ENCODE measurements at places on chromosomes 1 and 21.

- no peaks in the 10 kb centered on the region for H3K4me1 ChIP-seq
- no peak overlapping the region for H3K27ac ChIP-seq
- H3K27me3 ChIP-seq: no peaks in the 10 kb centered on the region
- H3K36me3 ChIP-seq: no peaks in the 10 kb centered on the region
- no peak for DNase-seq
- H3K4me3 ChIP-seq: no peak overlapping the region
Measured at GRCh38 chr1:230385158-230385450, 41.0 kb downstream of the PGBD5 start.

DNA sequence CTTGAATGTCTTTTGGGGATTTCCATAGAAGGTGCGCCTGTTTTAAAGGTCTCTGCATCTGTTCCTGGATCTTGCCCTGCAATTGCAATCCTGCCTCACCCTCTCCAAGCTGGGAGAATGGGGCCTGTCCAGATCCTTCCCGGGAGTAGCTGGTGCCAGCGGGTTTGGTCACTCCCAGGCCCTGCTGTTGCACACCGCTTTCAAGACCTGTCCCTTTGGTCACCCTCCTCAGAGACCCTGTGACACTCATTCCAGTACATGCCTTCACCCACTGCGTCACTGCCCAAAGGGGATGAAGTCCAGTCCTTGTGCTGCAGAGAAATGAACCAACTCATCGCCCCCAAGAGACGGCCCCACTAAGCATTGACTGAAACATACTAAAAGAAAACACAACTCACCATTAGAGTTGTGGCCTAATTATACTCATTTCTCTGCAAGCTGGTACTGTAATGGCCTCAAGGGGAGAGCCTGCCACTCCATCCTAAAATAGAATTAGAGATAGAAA, 1.9 kb upstream of the IRF2BP2 start:
- H3K4me1 ChIP-seq: peaks cover 76% of the 10 kb centered on the region
- no peak overlapping the region for H3K4me3 ChIP-seq
- peaks cover 24% of the 10 kb centered on the region for H3K36me3 ChIP-seq
- no peak for DNase-seq
- H3K27ac ChIP-seq: peak overlapping the region; percentile 95
- H3K27me3 ChIP-seq: no peaks in the 10 kb centered on the region

DNA sequence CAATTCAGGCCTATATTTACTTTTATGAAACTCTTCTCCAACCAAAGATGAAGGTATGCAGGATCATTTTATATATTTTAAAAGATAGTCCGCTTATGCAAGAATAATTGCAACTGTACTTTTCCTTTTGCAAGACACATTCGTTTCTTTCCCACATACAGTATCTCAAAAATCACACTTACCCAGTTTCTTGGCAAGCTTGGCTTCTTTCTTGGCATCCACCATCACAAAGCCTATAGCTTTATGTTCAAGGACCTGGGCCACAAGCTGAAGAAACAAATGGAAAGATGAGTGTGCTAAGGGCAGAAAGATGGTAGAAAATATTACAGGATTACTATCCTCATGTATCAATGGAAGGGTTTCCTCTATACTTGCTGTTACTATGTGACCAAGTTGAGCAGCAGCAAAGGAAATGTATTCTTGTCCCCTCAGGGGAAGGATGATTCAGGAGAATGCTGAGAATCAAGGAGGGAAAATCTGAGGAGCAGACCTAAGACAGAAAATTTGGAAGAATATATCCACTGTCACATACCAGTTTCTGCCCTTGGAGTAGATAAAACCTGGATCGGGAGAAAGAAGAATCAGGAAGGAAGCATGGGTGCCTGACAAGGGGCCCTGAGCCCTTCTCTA, 23.8 kb downstream of the CASQ2 start:
- DNase-seq: no peak
- peaks cover 9% of the 10 kb centered on the region for H3K4me1 ChIP-seq
- no peaks in the 10 kb centered on the region for H3K27me3 ChIP-seq
- H3K27ac ChIP-seq: no peak overlapping the region
- no peak overlapping the region for H3K4me3 ChIP-seq
- no peaks in the 10 kb centered on the region for H3K36me3 ChIP-seq

DNA sequence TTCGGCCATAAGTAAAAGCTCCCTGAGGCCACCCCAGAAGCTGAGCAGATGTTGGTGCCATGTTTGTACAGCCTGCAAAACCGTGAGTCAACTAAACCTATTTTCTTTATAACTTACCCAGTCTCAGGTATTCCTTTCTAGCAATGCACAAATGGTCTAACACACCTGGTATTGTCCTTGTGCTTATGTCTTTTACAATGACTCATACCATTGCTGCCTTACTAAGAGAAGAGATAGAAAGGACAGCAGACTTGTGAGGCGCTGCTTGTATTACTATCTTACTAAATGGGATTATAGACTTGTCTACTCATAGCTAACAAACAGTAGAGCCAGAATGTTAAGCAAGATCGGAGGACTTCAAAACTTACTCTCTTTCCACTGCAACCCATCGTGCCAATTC, 18.5 kb upstream of the CYYR1 start:
- no peaks in the 10 kb centered on the region for H3K36me3 ChIP-seq
- no peak for DNase-seq
- no peak overlapping the region for H3K4me3 ChIP-seq
- no peaks in the 10 kb centered on the region for H3K27me3 ChIP-seq
- H3K27ac ChIP-seq: no peak overlapping the region

DNA sequence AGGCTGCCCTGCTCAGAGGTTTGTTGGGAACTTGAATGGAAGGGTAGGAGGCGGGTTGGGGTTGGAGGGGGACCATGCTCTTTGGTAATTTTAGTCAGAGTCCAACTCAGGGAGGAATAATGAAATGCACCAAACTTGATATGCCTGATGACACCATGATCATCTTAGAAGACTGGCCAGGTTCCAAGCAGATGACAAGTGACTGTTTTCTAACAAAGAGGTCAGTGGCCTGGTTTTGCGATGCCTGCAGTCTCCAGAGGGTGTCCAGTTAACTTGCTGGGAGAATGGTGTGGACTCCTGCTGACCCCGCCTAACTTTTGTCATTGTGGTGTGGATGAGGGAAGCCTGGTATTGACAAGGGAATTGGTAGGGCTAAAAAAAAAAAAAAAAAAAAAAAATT, 12.4 kb downstream of the VANGL1 start:
- peaks cover 27% of the 10 kb centered on the region for H3K36me3 ChIP-seq
- no peak overlapping the region for H3K4me3 ChIP-seq
- DNase-seq: no peak
- H3K27ac ChIP-seq: no peak overlapping the region
- H3K27me3 ChIP-seq: no peaks in the 10 kb centered on the region

DNA sequence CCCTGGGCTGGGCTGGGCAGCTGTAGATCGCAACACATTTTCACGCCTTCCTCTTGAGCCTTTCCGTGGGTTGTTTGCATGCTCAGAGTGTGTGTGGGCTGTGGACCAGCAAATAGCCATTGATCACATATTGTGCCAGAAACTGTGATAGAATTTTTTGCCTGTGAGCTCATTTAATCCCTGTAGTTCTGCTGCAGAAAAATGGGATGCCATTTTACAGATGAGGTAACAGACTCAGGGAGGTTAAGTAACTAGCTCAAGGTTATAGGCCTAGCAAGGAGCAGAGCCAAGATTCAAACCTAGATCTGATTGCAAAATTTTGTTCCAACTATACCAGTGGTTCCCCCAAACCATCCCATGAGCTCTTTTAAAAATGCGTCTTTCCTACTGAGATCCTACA, 10.5 kb downstream of the SPATA46 start:
- H3K36me3 ChIP-seq: no peaks in the 10 kb centered on the region
- no peak overlapping the region for H3K27ac ChIP-seq
- H3K27me3 ChIP-seq: no peaks in the 10 kb centered on the region

GRCh38 chr1:33322870-33323585, 2.1 kb upstream of the A3GALT2 start:
- DNase-seq: no peak
- H3K36me3 ChIP-seq: peaks cover 57% of the 10 kb centered on the region
- 0 out of 2 replicates have a peak, but pooled peaks cover 3% of the 10 kb centered on the region for H3K4me1 ChIP-seq
- no peak overlapping the region for H3K4me3 ChIP-seq
- no peak overlapping the region for H3K27ac ChIP-seq
- H3K27me3 ChIP-seq: no peaks in the 10 kb centered on the region

DNA sequence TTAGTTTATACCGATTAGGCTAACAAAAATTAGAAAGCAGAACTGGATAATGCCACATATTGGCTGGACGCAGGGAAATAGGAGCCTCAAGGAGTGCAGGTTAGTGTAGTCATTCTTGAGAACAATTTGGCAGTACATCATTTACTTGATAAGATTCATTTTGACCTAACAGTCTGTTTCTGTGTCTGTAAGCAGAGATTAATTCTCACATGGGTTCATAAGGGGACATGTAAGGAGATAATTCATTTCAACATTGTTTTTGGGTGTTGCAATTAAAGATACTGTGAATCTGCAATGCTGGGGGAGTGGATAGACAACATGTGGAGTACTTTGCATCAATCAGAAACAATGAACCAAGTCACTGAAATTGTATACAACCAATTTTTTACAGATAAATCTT, 32.0 kb downstream of the AGO3 start:
- H3K36me3 ChIP-seq: no peaks in the 10 kb centered on the region
- DNase-seq: no peak
- no peaks in the 10 kb centered on the region for H3K27me3 ChIP-seq
- no peak overlapping the region for H3K4me3 ChIP-seq

GRCh38 chr1:107991371-107992066, 26.5 kb upstream of the VAV3 start:
- peaks cover 9% of the 10 kb centered on the region for H3K4me1 ChIP-seq
- no peaks in the 10 kb centered on the region for H3K27me3 ChIP-seq
- peak; percentile 23 for DNase-seq
- H3K4me3 ChIP-seq: no peak overlapping the region

GRCh38 chr1:25945761-25946160, 39.5 kb upstream of the STMN1 start:
- no peak overlapping the region for H3K4me3 ChIP-seq
- H3K4me1 ChIP-seq: no peaks in the 10 kb centered on the region
- H3K36me3 ChIP-seq: no peaks in the 10 kb centered on the region
- no peaks in the 10 kb centered on the region for H3K27me3 ChIP-seq
- no peak overlapping the region for H3K27ac ChIP-seq

- no peak for DNase-seq
- H3K36me3 ChIP-seq: no peaks in the 10 kb centered on the region
- H3K4me1 ChIP-seq: peaks cover 5% of the 10 kb centered on the region
- H3K27me3 ChIP-seq: peaks cover 10% of the 10 kb centered on the region
- H3K4me3 ChIP-seq: no peak within 1 kb of the TSS
Measured at GRCh38 chr1:27634985-27635367, at the start of gene FGR. TSS of gene FGR (minus strand) at chr1:27635185. CDS start at chr1:27623916, 11,269 bp downstream.

GRCh38 chr1:31753707-31754349, 10.3 kb downstream of the ADGRB2 start:
- H3K36me3 ChIP-seq: peaks cover 11% of the 10 kb centered on the region
- H3K4me3 ChIP-seq: no peak overlapping the region
- H3K27ac ChIP-seq: no peak overlapping the region
- H3K4me1 ChIP-seq: no peaks in the 10 kb centered on the region
- no peaks in the 10 kb centered on the region for H3K27me3 ChIP-seq

DNA sequence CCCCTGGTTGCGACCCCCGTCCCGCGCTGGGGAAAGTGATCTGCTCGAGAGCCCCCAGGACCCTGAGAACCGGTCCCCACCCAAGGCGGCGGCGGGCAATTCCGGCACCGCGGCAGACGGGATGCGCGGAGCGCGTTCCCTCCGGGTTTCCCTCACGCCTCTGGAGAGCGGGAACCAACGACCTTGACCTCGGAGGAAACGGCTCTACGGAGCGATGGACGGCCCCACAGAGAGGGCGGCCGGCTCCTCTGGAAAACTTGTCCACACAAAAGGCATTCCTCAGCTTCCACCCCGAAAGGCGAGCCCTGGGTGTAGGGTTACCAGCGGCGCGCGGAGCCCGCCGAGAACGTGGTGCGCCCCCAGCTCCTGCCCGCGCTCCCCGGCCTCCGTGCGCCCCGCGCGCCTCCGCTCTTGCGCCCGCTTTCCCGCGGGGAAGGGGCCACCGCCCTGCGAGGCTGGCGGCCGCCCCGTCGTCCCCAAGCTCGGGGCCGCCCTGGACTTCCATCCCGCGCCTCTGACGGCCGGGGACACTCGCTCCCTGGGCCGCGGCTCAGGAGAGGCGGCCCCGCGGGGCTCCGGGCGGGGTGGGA, 391 bp upstream of the KIAA1614 start:
- H3K27me3 ChIP-seq: no peaks in the 10 kb centered on the region
- peak; percentile 69 for DNase-seq
- peaks cover 8% of the 10 kb centered on the region for H3K36me3 ChIP-seq

- H3K36me3 ChIP-seq: no peaks in the 10 kb centered on the region
- H3K4me1 ChIP-seq: peaks cover 11% of the 10 kb centered on the region
- H3K27ac ChIP-seq: no peak overlapping the region
- DNase-seq: no peak
Measured at GRCh38 chr21:27292229-27292628, 325.3 kb upstream of the ADAMTS5 start.

DNA sequence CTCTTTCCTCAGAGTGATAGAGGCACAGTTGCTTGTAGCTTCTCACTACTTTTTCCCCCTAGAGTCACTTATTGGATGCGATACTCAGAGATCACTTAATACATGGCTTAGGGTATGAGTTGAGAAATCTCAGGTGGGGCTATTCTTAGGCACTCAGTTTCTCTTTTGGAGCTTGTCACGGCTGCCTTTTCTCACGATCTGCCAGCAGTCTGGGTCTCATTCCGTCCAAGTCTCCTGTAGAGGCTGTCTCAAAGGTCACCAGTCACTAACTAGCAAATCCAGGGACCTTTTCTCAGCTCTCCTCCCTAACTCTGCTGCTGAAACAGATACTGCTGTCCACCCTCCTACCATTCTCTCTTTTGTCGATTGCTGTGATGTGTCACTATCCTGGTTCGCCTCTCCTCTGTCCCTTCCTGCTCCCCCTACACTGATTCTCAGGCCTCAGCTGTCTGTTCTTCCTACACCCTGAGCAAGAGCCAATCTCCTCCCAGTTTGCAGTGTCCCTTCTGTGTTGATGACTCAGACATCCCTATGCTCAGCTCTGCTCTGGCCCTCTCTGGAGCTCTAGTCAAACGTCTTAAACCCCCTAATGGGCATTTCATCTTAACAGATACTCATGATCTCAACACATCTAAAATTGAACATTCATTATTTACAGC, 12.4 kb downstream of the ATP1A2 start:
- H3K27ac ChIP-seq: peak overlapping the region; percentile 37
- no peaks in the 10 kb centered on the region for H3K36me3 ChIP-seq
- no peaks in the 10 kb centered on the region for H3K27me3 ChIP-seq
- no peak overlapping the region for H3K4me3 ChIP-seq
- peak; percentile 63 for DNase-seq

GRCh38 chr1:221343136-221343535, 398.8 kb downstream of the DUSP10 start:
- no peak for DNase-seq
- H3K36me3 ChIP-seq: no peaks in the 10 kb centered on the region
- H3K4me3 ChIP-seq: no peak overlapping the region
- H3K27me3 ChIP-seq: no peaks in the 10 kb centered on the region
- H3K27ac ChIP-seq: no peak overlapping the region

- no peaks in the 10 kb centered on the region for H3K27me3 ChIP-seq
- no peak overlapping the region for H3K27ac ChIP-seq
- no peak for DNase-seq
Measured at GRCh38 chr1:50123071-50123470, 14.4 kb downstream of the ELAVL4 start.

- H3K4me3 ChIP-seq: peak overlapping the region; percentile 19
- H3K27ac ChIP-seq: no peak overlapping the region
- peaks cover 56% of the 10 kb centered on the region for H3K27me3 ChIP-seq
- no peaks in the 10 kb centered on the region for H3K36me3 ChIP-seq
- H3K4me1 ChIP-seq: peaks cover 13% of the 10 kb centered on the region
- DNase-seq: no peak
Measured at GRCh38 chr1:115838431-115839028, 2.4 kb downstream of the NHLH2 start.
